Hair follicle dermal papilla cell (primary cell): ENCODE measurements at places on chromosomes 11 and 22. TPM values are rescaled to one million over a fixed set of nuclear protein-coding genes. Genes with fewer than 3 reads are reported as not detected.

The CHCHD10 gene
- total RNA-seq, result 2.6 and 4.3 TPM in 2 replicates

The ESAM gene
- total RNA-seq, result 0.61 TPM in 1 of 2 replicates, not detected in the other

The HEPN1 gene
- total RNA-seq, result not detected in 2 replicates

The GUCY1A2 gene
- 7.1 and 9.2 TPM in 2 replicates for total RNA-seq

The OR5A1 gene
- not detected in 2 replicates for total RNA-seq

The OR2AG1 gene
- total RNA-seq, result not detected in 2 replicates

The RIMBP3B gene
- 0.16 and 0.24 TPM in 2 replicates for total RNA-seq

The PDE3B gene
- total RNA-seq, result 1.7 and 3.6 TPM in 2 replicates

The FOSL1 gene
- total RNA-seq, result 14.5 and 22.2 TPM in 2 replicates
